ENCODE measurements at places on chromosomes 1 and 21. TPM values are rescaled to one million over a fixed set of nuclear protein-coding genes. Genes with fewer than 3 reads are reported as not detected.

DNA sequence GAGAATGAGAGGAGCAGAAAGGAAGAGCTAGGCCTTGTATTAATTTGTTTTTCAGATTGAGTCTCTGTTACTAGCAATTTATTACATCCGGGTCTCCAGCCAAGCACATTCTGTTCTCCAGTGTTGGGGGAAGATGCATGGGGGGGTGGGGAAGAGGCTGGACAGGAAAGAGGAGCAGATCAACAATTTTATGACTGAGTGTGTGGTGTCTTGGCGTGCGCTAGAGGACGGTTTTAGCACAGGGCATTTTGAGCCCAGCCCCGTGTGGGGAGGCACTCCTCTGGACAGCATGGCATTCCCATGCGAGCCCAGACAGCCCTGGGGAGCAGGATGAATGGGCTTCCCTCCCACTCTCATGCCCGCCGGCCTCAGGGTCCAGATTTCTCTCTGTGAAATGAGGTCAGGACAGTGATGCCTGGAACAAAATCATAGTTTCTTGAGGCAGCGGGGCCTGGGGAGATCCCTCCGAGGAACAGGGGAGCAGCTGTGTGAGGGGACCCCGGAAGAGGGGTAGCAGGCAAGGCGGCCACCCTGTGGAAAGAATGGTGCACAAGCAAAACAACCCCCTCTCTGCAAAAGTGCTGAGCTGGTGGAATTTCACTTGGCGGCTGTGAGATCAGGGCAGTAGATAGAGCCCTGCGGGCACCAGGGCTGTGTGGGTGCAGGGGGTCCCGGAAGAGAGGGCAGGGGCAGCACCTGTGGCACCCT is 16.3 kb downstream of the SOX13 start:
- H3K27me3 ChIP-seq, result no peaks in the 10 kb centered on the region
- no peaks in the 10 kb centered on the region for H3K36me3 ChIP-seq
- H3K4me1 ChIP-seq, result peaks cover 56% of the 10 kb centered on the region
- H3K27ac ChIP-seq, result peak overlapping the region; percentile 21
- no peak overlapping the region for H3K4me3 ChIP-seq

GRCh38 chr1:89260042-89260441 is 12.6 kb downstream of the GBP5 start:
- H3K4me1 ChIP-seq, result peaks cover 3% of the 10 kb centered on the region
- no peaks in the 10 kb centered on the region for H3K27me3 ChIP-seq
- H3K4me3 ChIP-seq, result no peak overlapping the region
- H3K36me3 ChIP-seq, result no peaks in the 10 kb centered on the region
- no peak for DNase-seq

Gene RO60
- total RNA-seq, result 67.3 TPM

Gene TESK2
- 2.2 TPM for total RNA-seq

Gene TAL1
- total RNA-seq, result 3.0 TPM
